ENCODE measurements at places on chromosomes 2 and 18.

GRCh38 chr2:133653056-133653455 lies 84.8 kb upstream of the NCKAP5 start:
- no peak for DNase-seq

DNA sequence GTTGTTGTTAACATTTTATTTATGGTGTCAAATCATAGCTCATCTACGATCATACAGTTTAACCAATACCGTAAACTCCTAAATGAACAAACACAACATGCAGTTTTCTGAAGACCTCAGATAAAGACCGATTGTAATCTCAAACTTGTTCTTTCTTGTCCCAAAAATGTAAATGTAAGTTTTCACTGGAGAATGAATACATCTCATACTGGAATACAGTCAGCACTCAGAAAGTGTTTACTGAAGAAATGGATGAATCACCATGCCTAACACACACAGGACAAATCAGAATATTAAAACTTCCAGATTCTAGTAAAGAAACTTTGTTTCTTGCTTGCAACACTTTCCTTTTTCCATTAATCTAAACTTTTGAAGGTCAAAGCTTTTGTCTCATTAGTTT lies 380.5 kb downstream of the DLGAP1 start:
- DNase-seq, result no peak

- DNase-seq, result no peak
These were observed 5.2 kb upstream of the PPP4R1 start for GRCh38 chr18:9619545-9619944.

- no peak for DNase-seq
These were observed 21.4 kb downstream of the HJURP start for GRCh38 chr2:233832869-233833311.

DNA sequence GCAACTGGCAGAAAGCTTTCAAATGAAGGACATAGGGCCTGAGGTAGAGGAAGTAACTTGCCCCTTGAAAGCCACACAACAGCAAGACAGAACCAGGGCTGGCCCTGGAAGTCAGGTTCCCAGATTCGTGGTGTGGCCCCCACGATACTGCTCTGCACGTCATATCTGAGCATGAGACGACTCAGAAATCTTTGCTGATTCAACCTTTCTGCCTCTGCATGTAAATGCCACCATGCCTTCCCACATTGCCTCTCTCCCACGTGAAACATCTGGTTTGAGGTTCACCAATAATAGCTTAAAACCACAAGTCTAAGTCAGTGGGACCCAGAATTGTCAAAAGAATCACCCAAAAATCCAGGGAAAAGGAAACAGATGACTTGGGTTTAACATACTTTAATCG lies 214.0 kb upstream of the TRIB2 start:
- DNase-seq, result peak; percentile 37

- DNase-seq, result no peak
These were observed 2.0 kb upstream of the MCFD2 start for GRCh38 chr2:46917628-46918027.

GRCh38 chr2:47641366-47641765 lies 141.6 kb upstream of the MSH6 start:
- no peak for DNase-seq

- DNase-seq, result no peak
These were observed 5.4 kb upstream of the TDRD15 start for GRCh38 chr2:21118302-21118920.

GRCh38 chr2:14903709-14904374 lies 271.3 kb downstream of the LRATD1 start:
- DNase-seq, result no peak
